ENCODE measurements at places on chromosomes 13 and 19.
A peak's percentile ranks its signal among the peaks of the same experiment; 100 is the strongest.

GRCh38 chr13:93004919-93005318 lies 221.7 kb upstream of the GPC6 start:
- no peak for DNase-seq

GRCh38 chr13:112479389-112479788 lies 103.2 kb downstream of the SPACA7 start:
- DNase-seq: no peak

GRCh38 chr19:48102870-48103751 lies 7.5 kb downstream of the PLA2G4C start:
- peak; percentile 58 for DNase-seq

DNA sequence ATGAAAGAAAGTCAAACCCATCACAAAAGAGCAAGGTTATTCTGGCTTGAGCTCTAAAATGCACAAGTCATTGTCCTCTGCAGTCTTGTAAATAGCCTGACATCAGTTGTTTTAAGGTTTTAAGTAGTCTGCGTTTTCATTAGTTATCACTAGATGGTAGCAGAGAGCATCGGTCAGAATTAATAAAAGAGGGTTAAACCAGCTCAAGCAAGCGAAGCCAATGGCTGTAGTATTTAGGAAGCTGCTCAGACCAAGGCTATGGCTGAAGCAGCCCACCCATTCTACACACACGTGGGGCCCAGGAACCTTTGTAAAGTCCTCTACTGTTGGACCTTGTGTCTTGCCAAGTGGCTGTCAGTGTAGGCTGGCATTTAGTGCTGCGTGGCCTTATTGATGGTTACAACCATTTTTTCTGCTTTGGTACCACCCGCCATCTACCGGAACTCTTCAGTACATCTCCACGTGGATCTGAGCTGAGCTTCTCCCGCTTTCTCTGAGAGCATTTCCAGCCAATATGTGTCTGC lies 13.3 kb upstream of the ZNF57 start:
- DNase-seq: peak; percentile 36

DNA sequence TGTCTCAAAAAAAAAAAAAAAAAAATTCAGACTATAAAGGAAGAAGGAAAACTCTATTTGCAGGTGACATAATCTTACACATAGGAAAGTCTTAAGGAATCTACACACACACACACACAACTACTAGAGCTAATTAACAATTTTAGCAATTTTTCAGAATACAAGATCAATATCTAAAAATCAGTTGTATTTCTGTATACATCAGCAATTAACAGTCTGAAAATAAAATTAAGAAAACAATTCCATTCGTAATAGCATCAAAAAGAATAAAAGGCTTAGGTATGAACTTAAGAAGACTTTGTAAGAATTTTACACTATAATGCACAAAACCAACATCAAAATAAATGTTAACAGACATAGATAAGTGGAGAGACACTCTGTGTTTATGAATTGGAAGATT lies 15.6 kb upstream of the CALM3 start:
- no peak for DNase-seq

- DNase-seq: no peak
Observed at GRCh38 chr19:13646758-13647157, 117.6 kb upstream of the MRI1 start.

- peak; percentile 75 for DNase-seq
Observed at GRCh38 chr19:872266-872951, 12.9 kb downstream of the CFD start.

GRCh38 chr19:11881151-11881800 lies 6.3 kb upstream of the ZNF69 start:
- peak; percentile 37 for DNase-seq

DNA sequence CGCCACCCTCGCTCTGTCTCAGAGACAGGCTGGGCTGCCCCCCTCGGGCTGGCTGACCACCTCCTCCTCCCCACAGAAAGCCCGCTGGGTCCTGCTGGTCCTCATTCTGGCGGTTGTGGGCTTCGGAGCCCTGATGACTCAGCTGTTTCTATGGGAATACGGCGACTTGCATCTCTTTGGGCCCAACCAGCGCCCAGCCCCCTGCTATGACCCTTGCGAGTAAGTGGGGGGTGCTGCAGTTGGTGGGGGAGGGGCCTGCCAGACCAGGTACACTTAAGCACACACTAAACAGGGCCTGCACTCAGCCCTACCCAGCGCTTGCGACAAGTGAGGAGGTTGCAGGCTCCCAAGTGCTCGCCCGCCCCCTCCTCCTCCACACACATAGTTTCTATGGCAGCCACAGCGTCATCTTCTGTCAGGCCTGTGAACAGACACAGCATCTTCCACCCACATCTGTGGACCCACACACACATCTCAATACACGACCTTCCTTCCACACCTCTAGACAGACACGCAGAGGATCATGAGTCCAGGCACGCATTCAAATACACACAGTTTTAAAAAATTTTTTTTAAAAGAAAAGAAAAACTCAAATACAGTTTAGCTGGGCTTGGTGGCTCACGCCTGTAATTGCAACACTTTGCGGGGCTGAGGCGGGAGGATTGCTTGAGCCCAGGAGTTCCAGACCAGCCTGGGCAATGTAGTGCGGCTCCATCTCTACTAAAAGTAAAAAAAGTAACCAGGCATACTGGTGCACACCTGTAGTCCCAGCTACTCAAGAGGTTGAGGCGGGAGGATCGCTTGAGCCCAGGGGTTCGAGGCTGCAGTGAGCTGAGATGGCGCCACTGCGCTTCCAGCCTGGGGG lies 18.4 kb downstream of the PLD3 start:
- peak; percentile 55 for DNase-seq

DNA sequence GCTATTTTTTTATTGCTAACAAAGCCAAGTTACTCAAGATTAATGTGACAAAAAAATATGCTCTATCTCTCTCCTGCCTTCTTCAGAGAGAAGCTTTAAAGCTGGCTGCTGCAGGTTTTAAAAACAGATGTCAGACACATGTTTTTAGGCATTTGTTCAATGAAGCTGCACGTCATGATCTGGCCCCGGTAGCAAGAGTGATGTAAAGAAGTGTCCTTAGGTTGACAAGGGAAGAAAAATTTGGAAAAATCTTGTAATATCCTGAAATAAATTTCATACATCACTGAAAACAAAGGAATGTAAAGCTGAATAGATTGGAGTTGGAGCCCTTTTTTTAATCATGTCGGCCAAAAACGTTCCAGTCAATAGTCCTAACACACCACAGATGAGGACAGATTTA lies 531.4 kb upstream of the NBEA start:
- DNase-seq: peak; percentile 57

- DNase-seq: no peak
Observed at GRCh38 chr13:75129331-75129730, 352.6 kb downstream of the TBC1D4 start.

GRCh38 chr13:20415306-20415679 lies 110.4 kb downstream of the CRYL1 start:
- no peak for DNase-seq

GRCh38 chr19:44807162-44807561 lies 1.7 kb upstream of the BCAM start:
- DNase-seq: no peak

DNA sequence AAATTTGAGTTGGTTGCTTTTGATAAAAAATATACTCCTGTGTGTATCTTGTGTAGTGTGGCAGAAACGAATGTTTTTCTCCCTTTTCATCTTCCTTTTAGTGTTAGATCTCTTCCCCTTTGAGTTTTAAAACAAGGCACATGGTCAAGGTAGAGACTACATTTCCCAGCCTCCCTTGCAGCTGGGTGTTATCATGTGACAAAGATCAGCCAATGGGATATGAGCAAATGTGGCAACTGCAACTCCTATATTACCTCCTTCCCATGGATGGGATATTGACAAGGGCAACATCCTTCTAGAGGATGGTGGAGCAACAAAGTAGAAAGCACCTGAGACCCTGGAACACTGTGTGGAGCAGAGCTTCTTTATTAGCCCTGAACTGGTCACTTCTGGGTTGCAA lies 42.4 kb downstream of the ADGRE3 start:
- DNase-seq: no peak

DNA sequence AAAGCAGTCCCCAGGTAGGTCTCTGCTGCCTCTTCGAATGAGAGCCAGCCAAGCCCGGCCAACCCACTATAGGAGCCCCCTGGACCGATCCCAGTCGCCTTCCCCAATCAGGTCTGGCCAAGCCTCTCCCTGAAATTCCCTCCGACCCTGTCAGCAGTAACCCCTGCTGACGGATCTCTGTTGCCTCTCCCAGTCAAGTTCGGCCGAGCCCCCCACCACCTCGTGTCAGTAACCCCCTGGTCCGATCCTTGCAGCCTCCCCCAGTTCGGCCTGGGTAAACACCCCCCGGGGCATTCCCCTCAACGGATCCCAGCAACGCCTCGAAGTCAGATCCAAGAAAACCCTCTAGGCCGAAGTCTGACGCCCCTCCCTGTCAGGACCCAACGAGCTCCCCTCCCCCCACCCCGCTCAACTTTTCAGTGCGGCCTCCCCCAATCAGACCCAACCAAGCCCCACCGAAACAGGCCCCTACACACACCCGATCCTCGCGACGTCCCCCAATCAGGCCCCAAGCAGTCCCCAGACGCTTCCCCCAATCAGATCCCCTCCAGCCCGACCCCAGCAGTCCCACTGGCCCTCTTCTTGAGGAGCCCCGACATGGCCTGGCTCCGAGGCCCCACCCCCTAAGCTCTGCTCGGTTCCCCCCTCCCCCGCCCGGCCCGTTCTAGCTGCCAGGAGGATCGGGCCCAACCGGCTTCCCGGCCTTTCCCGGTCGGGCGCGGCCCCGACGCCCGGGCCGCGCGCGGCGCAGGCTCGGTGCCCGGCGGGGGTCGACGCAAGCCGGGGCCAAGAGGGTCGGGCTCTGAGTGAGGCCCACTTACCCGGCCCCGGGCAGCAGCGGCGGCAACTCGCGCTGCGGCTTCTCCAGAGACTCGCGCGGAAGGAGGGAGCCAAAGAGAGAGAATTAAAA lies 1.8 kb downstream of the TNPO2 start:
- DNase-seq: peak; percentile 84

- peak; percentile 64 for DNase-seq
Observed at GRCh38 chr13:66427458-66427861, 802.7 kb downstream of the PCDH9 start.

- DNase-seq: no peak
Observed at GRCh38 chr13:39822437-39822836, 167.0 kb downstream of the COG6 start.

DNA sequence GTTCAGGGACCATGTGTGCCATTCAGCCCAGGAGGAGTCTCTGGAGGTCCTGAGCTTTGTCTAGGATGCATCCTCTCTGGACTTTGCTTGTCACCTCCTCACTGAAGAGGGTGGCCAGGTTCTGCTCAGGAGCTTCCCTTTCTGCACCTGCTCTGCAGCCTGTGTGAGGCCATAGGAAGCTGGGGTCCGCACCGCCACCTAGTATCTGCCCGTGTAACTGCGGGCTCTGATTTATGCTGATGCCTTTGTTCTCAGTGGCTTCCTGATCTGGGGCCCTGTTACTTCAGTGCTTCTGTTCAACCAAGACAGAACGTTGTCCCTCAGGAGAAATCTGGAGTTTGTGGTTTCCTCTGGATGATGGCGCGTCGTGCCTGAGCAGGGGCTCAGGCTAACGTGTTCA lies 15.5 kb downstream of the ZNF610 start:
- DNase-seq: no peak

- DNase-seq: no peak
Observed at GRCh38 chr19:18223860-18224524, 2.2 kb downstream of the PDE4C start.

- no peak for DNase-seq
Observed at GRCh38 chr13:100306030-100306429, 217.1 kb downstream of the PCCA start.

GRCh38 chr13:114110091-114110829 lies 22.2 kb downstream of the RASA3 start:
- peak; percentile 54 for DNase-seq

- DNase-seq: no peak
Observed at GRCh38 chr19:14072535-14073260, at the start of gene MISP3. MISP3 (plus strand) TSS chr19:14072786; CDS start chr19:14073310, 524 bp downstream.

DNA sequence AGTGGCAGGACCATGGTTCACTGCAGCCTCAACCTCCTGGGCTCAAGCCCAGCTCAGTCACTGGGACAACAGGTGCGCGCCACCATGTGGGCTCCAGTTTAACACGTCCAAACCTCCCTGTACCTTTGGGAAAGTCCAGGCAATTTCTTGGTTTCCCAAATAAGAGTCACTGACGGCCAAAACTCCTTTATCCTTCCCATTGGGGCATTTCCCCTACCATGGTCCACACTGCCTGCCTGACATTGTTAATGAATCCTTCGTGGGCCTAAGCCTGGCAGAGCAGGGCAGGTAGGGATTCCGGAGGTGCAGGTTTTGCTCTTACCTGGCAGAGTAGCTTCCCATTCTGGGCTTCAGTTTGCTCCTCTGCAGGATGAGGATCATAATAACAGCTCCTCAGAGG lies 66.2 kb upstream of the TM9SF2 start:
- DNase-seq: no peak

DNA sequence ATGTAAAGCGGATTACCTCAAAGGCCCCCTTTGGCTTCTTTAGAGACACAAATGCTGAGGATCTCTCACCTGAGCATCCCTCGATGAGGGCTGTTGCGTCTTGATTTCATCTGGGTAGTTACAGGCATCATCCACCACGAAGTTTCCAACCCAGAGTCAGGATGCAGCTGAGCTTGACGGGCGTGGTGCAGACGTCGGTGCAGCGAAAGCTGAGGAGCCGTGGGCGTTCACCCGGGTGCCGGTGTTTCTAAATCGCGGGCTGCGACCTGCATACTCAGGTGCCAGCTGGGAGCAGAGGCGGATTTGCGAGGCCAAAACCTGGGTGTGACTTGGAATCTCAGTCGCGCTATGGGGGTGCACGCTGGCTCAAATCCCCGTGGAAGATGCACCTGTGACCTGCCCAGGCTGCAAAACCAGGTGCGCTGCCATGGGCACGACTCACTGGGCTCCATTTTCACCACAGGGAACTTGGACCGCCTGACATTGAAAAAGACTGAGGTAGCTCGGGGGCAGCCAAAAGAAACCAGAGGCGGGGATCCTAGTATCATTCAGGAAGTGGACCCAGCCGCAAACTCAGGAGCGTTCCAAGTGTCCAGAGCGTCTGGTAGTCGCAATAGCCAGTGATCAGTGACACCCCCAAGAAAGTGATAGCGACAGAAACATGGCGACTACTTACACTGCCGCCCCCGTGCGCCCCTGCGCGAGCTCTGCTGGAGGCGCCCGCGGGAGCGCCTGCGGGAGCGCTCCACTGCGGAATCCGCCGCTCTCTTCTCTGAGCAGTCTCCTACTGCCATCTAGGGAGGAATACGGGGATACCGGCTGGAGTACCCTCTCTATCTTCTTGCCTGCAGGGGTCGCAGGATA lies 36.4 kb upstream of the IGFL4 start:
- peak; percentile 82 for DNase-seq

- no peak for DNase-seq
Observed at GRCh38 chr13:33937373-33938098, 119.6 kb downstream of the RFC3 start.

GRCh38 chr19:53621885-53622740 lies 9.7 kb upstream of the DPRX start:
- DNase-seq: no peak

DNA sequence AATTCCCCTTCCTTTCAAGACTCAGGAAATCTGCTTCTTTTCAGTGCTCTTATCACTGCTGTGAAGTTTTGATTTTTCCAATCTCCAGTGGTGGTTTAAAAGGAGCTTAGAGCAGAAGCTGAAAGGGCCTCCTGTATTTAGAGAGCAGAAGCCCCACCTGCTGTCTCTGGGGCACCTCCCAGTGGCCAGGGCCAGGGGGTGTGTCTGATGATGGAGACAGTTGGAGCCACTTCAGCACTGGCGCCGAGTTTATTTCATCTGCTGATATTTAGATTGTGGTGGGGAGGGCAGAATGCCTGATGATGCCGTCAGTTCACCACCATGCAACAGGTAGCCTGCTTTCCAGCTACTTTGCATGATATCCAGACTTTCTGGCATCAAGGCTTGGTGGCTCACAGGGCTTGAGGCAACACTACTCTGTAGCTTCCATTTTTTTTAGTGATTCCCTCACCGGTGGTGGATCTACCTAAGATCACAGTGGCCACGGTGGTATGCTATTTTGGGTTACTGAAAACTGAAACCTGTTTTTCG lies 371.9 kb downstream of the KCNRG start:
- peak; percentile 35 for DNase-seq
